Right cardiac atrium (tissue), 5 donors: ENCODE measurements at places on chromosomes 1 and 21. TPM values are rescaled to one million over a fixed set of nuclear protein-coding genes. Genes with fewer than 3 reads are reported as not detected.

GRCh38 chr1:154769193-154769895, 100.7 kb downstream of the KCNN3 start:
- DNase-seq, result no peak

- no peak for DNase-seq
These were observed 100.7 kb upstream of the GFI1 start for GRCh38 chr1:92587445-92587844.

DNA sequence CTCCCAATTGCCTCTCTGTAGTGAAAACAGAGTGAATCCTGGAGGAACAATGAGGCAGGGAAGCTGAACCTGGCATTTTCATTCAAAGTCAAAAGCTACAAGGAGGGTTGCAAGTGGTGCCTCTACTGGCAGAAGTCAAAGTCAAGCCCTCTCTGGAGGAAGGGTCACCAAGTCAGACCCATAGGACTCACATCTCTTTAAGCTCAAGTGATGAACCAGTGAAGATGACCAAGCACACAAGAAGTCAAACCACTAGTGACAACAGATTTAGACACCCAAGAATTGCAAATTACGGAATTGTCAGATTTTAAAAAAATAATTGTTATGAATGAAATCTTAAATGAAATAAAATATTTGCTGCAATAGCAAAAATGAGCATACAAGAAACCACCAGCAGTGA, 81.1 kb upstream of the ATP1B1 start:
- no peak for DNase-seq

OR2T35 gene
- total RNA-seq, result not detected

CFAP45 gene
- 4.1 TPM for total RNA-seq

GRCh38 chr1:93331412-93331811, 14.3 kb upstream of the DR1 start:
- DNase-seq, result no peak

GRCh38 chr1:183374825-183375224, 43.4 kb downstream of the NMNAT2 start:
- DNase-seq, result no peak

DNA sequence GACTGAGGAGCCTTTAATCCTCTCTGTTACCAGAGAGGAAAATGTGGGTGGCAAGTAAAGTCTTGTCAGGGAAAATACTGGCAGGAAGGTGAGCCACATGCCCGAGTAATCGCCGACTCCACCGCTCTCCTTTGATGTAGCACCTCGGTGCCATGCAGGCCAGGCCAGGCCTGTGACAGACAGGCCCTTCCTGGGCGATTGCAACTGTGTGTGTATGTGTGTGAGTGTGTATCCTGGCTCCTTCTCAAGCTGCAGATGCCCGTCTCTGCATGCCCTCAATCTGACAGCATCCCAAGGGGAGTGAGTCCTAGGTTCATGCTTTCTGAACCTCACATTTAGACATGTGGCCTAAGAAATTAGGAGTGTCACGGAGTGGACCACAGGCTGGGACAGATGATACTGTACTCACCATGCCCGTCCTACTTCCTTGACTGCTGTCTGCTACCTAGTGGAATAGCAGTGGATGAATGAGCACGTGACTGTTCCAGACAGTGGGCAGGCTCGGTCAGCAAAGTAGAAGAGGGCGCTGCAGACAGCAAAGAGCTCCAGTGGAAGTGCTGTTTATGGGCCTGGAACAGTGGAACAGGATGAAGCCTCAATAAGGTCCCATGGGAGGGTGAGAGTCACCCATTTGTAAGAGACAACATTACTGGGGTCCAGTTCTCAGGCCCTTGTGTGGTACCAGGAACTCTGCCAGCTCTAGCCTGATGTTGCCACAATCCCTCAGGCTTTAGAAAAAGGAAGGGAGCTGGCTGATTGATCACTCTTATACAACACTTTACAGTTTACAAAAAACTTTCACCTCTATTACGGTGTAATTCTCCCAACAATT, 25.3 kb downstream of the SERTAD4 start:
- no peak for DNase-seq

DNA sequence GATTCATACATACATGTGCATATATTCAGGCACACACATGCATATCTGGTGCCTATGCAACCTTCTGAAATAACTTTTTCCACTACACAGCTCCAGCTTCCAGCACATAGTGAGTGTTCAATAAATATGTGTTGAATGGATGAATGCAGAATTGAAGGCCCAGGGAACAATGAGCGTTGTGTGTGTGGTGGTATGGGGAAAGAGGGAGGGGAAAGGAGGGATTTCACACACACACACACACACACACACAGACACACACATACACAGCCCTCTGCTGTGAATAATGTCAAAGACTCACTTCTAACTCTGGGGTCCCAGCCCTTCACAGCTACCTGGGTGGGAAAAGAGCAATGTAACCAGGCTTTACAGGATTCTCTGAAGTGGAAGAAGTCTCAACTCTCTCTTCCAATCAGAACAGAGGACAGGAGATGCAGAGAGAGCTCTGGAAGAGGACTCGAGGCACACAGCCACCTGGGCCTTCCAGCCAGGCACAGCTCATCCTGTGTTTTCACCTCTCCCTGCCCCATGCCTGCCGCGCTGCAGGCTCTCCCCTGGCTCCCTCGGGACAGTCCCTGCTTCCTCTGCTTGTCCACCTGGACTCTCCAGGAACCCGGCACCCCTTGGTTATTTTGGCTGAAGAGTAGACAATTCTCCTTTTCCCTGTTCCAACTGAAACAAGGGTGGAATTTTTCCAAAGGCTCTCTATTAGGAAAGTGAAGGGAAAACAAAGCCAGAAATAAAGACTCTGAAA, 5.4 kb upstream of the IGSF8 start:
- DNase-seq, result no peak

- no peak for DNase-seq
These were observed 114.4 kb downstream of the TMEM53 start for GRCh38 chr1:44559913-44560312.

ETNK2 gene
- 5.4 TPM for total RNA-seq

DNA sequence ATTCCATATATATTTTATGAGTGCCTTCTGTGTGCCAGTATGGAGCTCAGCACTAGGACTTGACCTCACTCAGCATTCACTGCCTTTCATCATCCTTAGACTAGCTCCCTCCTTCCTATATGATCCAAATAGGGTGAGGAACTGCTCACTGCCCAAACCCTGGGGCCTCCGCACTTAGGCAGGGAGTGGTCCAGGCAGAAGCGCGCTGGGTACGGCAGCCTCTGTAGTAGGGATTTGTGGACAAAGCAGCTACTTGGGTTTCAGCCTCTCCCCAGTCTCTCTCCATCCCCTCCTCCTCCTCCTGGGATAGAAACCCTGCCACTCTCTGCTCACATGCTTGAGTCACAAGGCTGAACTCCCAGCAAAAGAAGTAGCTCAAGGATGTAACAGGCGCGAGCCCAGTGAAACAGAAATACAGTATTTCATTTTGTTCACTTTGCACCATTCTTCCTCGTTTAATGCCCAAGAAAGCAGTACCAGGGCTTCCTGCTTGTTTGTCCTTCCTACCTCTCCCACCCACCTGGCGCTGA, 32.9 kb downstream of the PLEKHA6 start:
- DNase-seq, result no peak

DNA sequence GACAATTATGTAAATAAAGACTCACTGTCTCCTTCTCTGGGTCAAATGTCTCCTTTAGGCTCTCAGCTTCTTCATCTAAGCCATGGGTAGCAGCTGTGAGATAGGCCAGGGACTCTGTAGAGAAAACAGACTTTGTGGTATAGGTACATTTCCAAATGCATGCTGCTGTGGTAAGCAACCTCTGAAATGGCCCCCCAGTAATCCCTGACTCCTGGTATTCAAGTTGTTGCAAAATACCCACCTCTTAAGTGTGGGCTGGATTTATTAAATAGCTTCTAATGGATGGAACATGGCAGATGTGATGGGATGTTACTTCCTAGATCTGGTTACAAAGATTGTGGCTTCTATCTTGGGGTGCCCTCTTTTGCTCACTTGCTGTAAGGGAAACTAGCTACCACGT, 11.1 kb upstream of the PEX19 start:
- no peak for DNase-seq

GRCh38 chr1:196459383-196459782, 148.9 kb downstream of the KCNT2 start:
- peak; percentile 10 for DNase-seq

DNA sequence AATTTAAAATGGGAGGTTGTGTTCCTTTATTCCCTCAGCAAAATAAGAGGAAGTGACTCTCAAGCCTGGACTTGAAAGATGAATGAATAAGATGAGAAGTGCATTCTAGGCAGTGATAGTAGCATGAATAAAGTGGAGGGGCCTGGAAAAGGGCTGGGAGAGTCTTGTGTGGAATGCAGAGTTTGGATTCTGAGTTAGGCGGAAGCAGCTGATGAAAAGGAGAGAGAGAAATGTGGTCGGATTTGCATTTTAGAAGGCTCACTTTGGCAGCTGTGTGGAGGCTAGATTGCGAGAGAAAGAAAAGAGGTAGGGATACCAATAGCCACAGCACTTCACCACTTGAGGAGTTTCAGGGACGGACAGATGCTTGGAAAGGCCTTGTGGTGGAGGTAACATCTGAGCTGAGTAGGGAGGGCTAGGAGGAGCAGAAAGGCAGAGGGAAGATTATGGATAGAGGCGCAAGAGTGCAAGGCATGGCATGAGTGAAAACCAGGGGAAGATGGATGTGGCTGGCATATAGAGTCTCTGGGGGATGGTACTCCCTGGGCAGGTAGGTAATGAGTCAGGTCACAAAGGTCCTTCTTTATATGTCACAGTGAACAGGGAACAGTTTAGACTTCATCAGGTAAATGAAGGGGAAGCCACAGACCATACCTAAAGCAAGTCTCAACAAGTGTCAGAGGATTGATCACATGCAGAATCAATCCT, 59.6 kb downstream of the ST3GAL3 start:
- no peak for DNase-seq

PRR9 gene
- not detected for total RNA-seq

GRCh38 chr1:87642581-87643221, 314.0 kb downstream of the LMO4 start:
- no peak for DNase-seq

- no peak for DNase-seq
These were observed 11.3 kb upstream of the OR2T8 start for GRCh38 chr1:247908766-247909165.

- no peak for DNase-seq
These were observed 98.5 kb downstream of the MRPL37 start for GRCh38 chr1:54298284-54299033.

TEX38 gene
- total RNA-seq, result not detected

GRCh38 chr1:64701886-64702285, 43.0 kb upstream of the RAVER2 start:
- no peak for DNase-seq

GRCh38 chr1:145922266-145922665, 3.7 kb upstream of the PEX11B start:
- no peak for DNase-seq

CLIC4 gene
- total RNA-seq, result 207 TPM

EVA1C gene
- 18.0 TPM for total RNA-seq

- DNase-seq, result no peak
These were observed 97.4 kb downstream of the PATJ start for GRCh38 chr1:61839679-61840078.

- DNase-seq, result no peak
These were observed 46.5 kb downstream of the STX6 start for GRCh38 chr1:180976191-180976590.

- peak; percentile 67 for DNase-seq
These were observed 55.1 kb downstream of the UBE2T start for GRCh38 chr1:202286622-202287097.

DNA sequence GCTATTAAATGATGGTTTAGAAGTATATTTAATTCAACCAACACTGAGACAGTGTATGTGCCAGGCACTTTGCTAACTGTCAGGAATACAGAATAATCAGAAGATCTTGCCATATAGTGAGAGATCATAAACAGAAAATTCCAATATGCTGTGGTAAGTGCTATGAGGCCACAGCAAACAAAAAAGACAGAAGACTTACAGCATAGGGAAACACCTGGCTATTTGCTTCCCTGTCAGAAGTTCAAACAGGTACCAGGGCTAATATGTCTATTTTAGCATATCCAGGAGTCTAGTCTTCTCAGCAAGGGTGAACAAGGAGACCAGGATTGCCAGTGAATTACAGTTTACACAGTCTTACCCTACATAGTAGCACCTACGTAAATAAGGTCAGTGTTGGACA, 30.4 kb downstream of the TRIT1 start:
- DNase-seq, result no peak

DNA sequence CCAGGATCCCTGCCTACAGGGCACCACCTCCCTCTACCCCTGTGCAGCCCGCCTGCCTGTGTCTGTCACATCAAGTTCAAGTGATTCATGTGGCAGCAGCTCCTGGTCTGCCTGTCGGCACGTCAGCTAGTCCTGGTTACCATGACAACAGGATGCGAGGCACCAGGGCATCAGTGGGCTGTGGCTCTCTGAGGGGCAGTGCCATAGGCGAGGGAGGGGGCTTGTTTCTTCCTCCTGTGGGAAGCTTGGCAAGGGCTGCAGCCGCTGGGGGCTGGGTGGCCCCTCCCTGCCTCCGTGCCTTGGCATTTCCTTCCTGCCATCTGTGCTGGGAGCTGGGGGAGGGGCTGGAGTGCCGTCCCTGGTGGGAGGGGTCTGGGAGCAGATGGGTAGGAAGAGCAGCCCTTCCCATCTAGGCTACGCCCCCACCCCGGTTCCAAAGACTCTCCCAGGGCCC, 43.1 kb downstream of the FOXO6 start:
- DNase-seq, result peak; percentile 68
